ENCODE measurements at places on chromosomes 16 and 17.

DNA sequence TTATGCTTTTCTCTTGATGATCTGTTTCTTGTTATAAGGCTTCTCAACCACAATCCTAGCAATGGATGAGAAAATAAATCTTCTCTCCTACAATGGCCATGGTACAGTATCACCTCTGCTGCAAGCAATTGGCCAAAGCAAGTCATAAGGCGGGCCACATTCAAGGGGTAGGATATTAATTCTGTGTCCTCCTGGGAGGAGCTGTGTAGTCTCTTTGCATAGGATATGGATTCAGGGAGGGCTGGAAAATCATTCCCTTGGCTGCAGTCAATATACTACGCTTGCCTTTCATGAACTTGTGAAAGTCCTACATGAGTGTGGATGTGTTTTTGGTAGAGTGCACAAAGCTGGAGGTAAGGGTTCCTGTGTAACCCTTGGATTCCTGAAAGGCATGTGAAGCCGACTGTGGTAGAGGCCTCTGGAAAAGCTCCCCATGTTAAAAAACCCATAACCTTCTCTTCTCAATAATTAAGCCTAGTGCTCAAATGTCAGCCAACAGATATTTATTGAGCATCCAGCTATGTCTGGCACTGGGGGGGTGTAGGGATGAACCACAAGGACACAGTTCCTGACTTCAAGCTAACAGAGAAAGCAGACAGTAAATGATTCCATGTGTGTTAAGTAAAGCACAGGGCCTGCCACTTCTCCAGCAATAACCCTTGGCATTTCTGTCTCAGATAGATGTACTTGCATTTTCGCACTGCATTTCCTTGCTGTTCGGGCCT lies 147.6 kb upstream of the HS3ST3A1 start:
- no peak for DNase-seq

- DNase-seq = no peak
Measured at GRCh38 chr17:65409381-65409780, 152.1 kb downstream of the AXIN2 start.

DNA sequence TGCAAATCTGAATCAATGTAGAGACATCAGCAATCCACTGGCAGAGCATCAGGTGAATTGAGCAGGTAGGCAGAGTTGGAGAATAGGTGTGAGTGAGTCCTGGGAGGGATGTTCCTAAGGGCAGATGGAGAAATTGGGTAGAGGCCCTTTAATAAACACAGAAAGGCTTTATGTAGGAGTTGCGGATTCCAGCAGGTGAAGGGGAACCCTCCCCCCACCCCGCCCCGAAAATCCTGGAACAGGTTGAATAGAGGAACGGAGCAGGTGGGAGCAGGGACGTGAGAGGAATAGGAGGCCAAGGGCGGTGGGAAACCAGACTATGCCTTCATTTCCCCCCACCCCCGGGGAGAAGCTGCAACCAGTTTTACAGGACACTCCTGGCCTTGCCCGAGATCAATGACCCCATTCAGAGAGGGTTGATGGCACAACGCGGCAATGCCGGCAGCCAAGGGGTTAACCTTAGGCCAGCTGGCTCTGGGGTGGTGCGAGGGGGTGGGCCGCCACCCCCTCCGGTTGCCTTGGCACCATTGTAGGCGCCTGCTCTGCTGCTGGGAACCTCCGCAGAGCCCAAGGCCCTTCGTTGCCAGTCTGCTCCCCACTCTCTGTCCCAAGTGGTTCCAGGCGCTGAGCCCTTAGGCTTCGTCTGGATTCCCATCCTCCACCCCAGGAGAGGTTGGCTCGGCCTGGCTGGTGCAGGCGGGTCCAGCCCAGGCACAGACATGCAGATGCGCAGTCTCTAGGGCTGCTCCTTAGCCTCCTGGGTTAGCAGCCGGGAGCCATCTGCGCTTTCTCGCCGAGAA lies 814 bp upstream of the RUNDC3A start:
- no peak for DNase-seq

DNA sequence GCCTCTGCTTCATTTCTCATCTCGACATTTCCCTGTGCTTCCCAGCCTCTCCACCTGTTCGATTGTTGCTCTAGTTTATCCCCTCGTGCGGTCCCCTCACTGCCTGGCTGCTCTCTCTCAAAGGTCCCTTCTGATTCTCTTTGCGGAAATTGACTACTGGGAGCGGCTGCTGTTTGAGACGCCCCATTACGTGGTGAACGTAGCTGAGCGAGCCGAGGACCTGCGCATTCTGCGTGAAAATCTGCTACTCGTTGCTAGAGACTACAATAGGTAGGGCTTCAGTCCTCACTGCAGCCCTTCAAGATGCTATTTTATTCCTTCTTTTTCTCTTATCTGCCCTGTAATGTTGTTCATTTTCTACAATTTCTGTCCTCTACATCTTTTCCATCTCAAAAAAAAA lies 39.4 kb downstream of the DNAH2 start:
- no peak for DNase-seq

DNA sequence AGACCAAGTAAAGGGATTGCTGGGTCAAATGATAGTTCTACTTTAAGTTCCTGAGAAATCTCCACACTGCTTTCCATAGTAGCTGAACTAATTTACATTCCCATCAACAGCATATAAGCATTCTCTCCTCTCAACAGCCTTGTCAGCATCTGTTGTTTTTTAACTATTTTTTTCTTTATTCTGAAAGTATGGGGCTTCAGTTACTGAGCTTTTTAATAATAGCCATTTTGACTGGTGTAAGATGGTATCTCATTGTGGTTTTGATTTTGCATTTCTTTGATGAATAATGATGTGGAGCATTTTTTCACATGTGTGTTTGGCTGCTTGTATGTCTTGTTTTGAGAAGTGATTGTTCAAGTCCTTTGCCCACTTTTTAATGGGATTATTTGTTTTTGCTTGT lies 2.5 kb downstream of the KRTAP2-2 start:
- DNase-seq = no peak

DNA sequence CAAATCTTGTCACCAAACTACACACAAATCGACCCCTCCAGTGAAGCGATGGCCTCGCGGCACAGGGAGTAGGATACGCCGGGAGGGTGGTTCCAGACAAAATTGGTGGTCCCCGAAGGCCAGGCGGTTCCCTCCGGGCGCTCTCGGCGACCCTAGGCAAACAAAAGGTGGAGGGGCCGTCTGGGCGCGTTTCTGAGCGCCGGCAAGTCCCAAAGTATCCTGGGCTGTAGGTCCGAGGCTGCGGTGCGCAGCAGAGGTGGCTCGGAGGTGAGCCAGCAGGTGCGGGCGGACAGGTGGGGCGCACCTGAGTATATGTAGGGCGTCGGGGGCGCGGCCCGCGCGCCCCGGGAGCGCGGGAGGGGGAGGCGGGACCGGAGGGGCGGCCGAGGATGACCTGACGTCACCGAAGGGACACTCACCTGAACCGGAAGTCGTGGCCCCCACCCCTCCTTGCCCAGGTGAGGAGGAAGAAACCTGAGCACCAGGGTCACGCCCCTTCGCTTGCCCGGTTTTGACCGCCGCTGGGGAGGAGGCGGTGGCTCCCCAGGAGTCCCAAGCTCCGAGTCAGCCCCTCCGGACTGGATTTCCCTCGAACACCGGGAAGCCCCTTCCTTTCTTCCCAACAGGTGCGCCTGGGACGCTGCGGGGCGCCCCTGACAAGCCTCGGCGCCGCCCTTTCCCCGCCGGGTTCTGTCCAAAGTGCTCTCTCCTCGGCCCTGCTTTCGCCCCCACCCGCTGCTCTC lies at the start of gene CLDN7:
Gene CLDN7 (minus strand): TSS at position 287 of the 743 bp plus-strand sequence. CDS start 435 bp downstream, outside the sequence.
- no peak for DNase-seq

DNA sequence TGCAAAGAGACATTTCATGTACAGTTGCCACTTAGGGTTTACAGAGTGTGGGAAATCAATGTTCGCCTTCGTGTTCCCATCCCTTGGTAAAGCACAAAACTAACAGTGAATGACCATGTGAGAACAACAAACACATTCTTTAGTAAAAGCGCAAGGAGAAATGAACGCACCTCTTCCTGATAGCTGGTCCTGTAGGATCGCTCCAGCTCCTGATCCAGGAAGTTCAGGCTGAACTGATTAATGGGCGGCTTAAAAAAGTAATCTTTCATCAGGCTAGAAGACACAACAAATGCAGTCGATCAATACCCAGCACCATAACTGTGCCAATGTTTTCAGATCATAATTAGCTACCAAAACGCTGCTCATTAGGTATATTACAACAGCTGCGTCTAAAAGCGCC lies 108.3 kb upstream of the CREBBP start:
- DNase-seq = no peak

- no peak for DNase-seq
Measured at GRCh38 chr16:87395181-87395842, 3.2 kb downstream of the MAP1LC3B start.

DNA sequence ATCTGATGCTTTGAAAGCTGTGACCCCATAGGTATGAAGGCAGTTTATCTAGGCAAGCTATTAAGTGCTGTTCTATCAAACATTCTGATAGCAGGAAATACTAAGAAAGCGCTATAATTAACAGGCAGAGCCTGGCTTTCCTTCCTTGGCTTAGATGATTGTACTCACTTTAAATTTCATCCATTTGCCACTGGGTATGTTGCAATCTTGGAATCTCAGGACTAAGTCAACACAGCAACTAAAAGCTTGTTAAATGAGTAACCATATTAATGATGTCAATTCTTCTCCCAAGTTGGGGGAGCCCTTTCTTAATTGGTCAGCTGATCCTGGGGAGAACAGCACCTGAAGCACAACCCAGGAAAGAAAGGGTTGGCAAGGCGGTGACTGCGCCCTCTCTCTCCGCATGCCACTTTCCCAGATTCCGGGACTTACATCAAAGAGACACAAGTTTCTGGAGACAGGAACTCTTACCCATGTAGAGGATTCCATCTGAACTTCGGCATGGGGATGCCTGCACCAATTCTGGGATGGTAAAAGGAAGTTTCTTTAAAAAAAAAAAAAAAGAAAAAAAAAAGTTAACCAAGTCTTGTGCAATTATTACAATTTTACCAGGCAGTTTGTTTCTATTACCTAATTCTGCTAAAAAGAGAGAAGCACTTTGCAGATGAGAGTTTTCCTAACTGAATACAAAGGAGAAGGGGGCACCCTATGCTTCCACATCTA lies 54.4 kb upstream of the ICAM2 start:
- no peak for DNase-seq

GRCh38 chr17:83071365-83071764 lies 8.0 kb upstream of the METRNL start:
- no peak for DNase-seq

- DNase-seq = no peak
Measured at GRCh38 chr17:4553669-4554068, 1.5 kb downstream of the MYBBP1A start.

DNA sequence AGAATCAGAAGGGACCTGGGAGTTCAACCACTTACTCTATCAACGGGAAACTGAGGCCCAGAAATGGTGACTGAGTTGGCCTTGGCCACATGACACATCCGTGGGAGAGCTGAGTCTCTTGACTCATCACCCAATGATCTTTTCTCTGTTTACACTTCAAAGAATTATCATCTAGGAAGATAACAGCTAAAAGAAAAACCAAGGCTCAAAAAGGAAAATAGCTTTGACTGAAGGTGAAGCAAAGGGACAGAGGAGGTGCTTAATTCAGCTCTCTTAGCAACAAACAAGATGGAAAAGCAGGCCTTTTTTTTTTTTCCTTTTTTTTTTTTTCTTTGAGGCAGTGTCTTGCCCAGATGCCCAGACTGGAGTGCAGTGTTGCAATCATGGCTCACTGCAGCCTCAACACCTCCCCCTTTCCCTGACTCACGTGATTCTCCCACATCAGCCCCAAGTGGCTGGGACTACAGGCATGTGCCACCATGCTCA lies 16.7 kb downstream of the ERCC4 start:
- DNase-seq = no peak

- DNase-seq = no peak
Measured at GRCh38 chr17:80449930-80450576, 26.4 kb downstream of the NPTX1 start.

- DNase-seq = peak; percentile 73
Measured at GRCh38 chr16:30472328-30472942, at the start of gene ITGAL. Gene ITGAL (plus strand): TSS chr16:30472742. CDS start chr16:30472838, 96 bp downstream.

- no peak for DNase-seq
Measured at GRCh38 chr17:81395600-81396277, 482 bp downstream of the BAHCC1 start.

- no peak for DNase-seq
Measured at GRCh38 chr16:75038036-75038858, 39.4 kb downstream of the ZNRF1 start.

DNA sequence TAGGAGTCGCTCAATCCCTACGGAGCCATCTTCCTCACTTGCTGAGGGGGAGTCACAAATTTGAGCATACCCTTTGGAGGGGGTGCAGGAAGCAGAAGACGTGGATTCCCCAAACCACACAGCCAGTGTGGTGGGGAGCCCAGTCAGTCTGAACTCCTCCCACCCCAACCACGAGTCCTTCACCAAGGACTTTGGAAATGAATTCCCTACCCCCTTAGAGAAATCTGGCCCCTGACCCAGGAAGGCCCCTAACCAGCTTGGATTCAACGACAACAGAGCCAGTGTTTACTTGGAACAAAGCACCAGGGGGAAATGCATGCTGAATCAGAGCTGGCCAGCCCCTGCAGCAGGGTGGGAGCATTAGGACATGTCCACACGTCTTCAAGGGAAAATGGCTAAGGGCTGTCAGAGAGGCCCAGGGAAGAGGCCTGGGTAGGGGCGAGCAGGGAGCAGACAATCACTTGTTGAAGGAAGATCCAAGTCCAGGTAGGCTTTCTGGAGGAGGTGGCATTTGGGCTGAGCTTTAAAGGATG lies 5.5 kb upstream of the TMEM92 start:
- DNase-seq = no peak

- no peak for DNase-seq
Measured at GRCh38 chr16:25269879-25270278, 12.2 kb upstream of the ZKSCAN2 start.

DNA sequence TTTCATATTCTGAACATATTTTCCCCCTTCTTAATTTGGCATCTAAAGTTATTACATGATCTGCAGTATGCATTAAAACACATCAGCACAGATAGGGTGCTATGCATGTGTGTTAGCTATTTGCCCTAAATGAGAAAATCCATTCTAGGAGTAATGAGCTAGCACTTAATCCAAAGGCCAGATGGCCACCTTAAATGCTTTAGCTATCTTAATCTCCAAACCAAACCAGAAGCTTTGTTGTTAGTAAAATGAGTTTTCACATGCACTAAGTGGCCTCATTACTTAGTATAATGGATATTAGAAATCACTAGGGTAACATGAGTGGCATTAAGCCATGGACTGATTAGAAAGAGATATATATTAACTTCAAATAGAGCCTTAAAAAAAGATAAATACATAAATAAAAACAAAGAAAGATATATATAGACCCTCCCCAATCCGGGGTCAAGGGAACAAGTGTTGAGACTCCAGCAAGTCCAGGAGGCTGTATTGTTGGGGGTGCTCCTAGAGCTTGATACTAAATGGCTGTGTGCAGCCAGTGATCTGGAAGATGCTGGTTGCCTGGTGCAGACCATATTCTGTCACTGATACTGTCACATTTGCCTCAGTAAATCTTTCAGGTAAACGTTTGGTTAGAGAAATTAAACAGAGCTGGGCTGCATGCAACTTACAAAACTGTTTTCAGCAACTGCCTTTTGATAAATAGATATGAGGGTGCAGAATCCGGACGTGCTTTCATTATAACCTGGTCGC lies 67.3 kb downstream of the MYH10 start:
- no peak for DNase-seq

GRCh38 chr17:73013301-73013700 lies 79.2 kb downstream of the SLC39A11 start:
- no peak for DNase-seq
